GM10248 (cell line): ENCODE measurements at places on chromosomes 2 and 18.

DNA sequence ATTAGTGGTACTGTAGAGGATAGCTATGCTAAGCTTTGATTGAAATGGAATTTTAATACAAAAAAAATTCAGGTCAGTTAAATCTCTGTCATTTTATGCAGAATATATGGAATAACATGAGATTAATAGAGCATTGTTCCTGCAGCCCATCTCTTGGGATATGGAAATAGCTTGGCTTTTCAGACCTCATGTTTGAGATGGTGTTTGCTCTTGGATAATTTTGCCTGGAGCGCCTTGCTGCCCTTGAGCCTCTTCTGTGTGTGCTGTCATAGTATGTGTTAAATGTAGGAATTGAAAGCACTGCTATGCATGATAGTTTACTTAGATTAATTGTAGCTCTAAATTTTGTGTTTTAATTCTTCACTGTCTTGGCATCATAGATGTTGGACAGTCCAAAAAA lies 27.7 kb downstream of the GALNT1 start:
- DNase-seq, result no peak

GRCh38 chr18:58756596-58757240 lies 85.5 kb downstream of the MALT1 start:
- no peak for DNase-seq

GRCh38 chr18:67553437-67553836 lies 36.9 kb upstream of the DSEL start:
- DNase-seq, result no peak

- DNase-seq, result no peak
Observed at GRCh38 chr2:239940861-239941570, 84.1 kb downstream of the NDUFA10 start.

DNA sequence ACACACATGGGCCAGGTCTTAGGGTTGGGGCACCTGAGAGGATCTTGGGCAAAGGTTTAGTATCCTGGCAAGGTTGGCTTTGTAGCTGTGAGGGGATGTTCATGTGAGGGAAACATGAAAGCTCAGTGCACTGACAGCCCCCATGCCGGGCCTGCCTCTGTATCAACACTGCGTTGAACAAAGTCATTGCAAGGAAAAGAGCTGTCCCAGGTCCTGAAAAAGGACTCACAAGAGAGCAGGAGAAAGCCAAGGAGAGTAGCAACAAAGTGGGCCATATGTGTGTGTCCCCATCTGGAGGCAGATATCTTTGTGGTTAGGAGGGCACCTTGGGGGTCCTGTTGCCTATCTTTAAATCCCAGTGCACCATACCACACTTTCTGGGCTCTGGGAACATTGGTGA lies 237.8 kb upstream of the THSD7B start:
- DNase-seq, result no peak

DNA sequence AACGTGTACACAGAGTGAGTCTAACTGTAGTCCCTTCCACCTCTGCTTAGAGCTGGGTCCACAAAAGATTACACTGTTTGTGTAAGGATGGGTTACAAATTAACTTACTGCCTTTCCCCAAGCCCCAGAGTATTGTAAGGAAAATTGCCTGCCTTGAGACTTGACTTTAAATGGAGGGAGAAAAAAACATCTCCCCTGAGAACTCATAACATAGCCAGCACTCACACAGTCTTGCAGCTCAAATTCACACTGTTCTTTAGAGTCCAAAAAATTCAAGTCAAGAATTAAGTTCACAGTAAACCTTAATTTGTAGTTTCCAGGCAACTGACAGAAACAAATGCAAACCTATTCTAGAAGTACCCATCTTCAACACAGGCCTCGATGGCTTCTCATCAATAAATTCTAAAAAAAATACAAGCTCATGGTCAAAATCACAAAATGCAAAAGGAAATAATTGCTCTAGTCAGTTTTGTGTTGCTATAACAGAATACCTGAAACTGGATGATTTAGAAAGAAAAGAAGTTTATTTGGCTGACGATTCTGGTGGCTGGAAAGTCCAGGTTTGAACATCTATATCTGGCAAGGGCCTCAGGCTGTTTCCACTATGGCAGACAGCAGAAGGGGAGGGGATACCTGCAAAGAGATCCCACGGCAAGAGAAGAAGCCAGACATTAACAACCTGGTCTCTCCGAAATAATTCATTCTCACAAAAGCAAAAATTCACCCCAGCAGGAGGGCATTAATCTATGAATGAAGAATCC lies 34.6 kb upstream of the TMEM17 start:
- DNase-seq, result no peak

DNA sequence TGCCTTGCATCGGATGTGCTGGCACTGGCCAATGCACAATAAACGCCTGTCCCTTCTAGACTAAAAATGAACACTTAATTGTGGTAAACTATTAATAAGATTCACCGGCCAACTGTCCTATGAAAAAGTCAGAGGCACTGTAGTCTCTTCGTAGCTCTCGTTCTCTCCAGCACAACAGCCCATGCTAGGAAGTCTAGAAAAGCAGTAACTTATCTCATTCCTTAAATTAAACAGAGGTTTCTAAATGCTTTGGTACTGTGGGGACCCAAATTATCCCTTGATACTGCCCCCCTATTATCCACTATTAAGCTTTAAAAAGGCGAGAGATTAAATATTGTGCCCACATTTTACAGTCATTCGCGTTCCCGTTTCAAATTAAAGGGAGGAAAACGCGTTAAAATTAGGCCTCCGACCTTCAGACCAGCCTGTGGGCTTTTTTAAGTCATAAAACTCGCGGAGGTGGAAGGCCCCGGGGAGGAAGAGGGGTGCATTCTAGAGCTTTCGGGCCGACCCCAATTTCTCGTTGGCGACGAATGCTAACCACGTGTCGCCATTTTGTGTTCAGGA lies 1.5 kb upstream of the PCBP1 start:
- DNase-seq, result no peak

DNA sequence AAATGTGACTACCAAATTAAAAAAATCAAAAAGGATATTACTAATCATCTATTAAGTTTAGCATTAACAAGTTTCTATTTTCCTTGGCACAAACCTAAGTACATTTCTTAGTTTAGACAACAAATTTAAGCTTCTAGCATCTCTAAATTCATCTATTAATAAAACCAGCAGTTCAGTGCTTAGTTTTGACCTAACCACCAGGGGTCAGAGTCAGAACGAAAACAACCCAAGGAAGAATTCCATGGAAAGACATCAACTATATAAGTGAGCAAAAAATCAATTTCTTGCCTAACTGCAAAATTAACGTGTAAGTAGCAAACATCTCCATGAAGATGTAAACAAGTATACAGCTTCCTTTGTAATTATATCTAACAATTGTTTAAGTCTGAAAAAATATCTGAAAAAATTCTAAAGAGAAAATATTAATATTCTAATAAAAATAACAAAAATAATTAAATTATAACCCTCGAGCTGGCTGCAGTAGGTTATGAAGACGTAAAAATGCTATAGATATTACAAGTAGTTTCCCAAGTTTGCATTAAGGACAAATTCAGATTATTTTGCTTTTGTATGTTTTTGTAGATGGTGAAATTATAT lies 83.7 kb downstream of the CERKL start:
- DNase-seq, result no peak

GRCh38 chr2:23394700-23395099 lies 9.7 kb downstream of the KLHL29 start:
- DNase-seq, result no peak

DNA sequence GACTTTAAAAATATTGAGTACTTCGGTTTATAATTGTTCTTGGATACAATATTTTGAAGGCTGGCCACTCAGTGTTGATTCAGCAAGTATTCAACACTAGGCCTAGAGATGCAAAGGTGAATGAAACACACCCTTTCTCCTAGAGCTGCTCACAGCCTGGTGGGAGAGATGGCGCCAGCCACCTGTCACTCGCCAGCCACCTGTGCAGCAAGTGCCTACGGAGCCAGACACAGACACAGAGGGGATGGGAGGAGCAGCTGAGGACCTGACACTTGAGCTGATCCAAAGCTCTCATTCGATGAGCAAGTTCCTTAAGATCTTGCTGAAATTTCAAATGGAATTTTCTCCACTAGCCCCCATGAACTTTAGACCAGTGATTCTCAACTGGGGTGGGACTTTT lies 151.1 kb upstream of the RIOK3 start:
- DNase-seq, result no peak

DNA sequence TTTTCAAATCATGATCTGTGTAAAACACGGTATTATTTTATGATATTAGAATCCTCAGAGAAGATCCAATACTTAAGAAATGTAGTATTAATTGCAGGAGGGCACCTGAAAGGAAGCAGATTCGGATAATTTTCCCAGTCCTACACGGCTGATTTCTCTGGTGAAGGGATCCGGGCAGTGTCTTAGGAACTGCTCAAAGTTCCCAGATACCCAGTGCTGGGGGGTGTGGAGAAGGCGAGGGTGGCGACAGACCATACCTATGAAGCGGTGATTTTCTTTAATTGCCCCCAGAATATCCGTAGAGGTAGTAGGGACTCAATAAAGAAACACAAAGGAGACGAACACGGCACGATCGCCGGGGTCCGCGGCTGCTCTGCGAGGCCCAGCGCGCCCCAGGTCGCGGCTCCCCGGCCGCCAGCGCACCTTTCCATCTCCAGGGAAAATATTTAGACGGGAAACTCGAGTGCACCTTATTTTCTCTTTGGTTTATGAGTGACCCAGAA lies 1.4 kb upstream of the SOX11 start:
- DNase-seq, result no peak

DNA sequence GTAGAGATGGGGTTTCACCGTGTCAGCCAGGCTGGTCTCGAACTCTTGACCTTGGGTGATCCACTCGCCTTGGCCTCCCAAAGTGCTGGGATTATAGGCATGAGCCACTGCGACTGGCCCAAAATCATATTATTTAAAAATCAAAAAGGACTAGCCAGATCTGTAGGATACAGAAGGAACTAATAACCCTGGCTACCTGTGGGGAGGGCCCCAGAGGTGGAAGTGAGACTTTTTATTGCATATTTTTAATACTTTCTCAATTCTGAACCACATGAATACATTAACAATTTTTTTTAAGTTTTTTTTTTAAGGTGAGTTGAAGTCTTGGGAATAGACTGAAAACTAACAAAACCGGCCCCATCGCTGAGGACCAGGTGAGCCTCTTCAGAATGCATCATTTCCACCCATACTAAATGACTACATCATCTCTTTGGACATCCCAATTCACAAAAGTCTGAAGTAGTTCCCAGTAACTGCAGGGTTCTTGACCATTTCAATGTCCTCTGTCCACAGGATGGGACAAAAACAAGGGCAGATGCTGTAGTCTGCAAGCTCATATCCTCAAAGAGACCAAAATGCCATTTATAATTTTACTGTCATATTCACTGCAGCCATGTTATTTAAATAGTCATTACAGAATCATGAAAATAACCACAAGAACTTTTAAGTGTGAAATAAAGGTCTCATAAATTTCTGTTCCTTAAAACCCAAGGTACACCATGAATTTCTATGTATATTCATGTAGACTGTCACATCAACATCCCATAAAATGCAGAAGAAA lies 21.4 kb downstream of the RPL31 start:
- no peak for DNase-seq

DNA sequence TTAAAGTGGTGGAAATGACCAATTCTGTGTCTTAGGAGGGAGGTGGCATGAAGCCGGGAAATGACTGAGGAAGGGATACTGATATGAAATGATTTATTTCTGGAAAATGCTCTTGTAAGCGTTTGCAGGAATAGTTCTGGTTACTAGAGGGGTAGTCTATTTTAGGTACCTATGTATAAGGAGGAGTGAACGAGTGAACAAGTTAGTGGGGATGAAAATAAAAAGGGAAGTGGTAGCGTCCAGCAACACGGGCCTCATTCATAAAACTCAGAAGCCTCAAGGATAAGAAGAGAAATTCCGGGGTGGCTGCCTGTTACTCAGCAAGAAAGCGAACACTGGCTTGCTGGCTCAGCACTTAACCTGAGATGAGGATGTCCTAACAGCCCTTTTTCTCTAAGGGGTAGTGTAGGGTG lies 303.3 kb downstream of the NCKAP5 start:
- DNase-seq, result no peak

GRCh38 chr2:200658278-200658864 lies 72.6 kb downstream of the AOX1 start:
- DNase-seq, result no peak

DNA sequence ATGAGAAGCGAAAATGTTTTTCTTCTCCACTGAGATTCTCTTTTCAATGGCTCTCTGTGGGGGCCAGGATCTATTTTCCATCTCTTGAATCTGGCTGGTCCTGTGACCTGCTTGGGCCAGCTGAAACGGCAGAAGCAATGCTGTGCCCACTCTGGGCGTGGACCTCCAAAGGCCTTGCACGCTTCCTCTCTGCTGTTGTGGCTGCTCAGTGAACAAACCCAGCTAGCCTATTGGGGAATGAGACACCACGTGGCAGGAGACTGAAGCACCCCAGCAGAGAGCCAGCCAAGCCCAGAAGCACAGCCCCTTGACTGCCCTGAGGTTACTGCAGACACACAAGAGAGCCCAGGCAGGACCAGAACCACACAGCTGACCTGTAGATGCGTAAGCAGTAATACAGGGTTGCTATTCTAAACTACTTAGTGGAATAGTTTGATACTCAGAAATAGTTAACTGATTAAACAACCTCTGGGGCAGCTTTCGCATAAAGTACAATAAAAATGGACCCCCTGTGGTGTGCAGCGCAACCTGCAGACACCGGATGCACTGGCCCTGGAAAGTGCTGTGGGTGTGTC lies 221.7 kb upstream of the SH3BP4 start:
- DNase-seq, result no peak

GRCh38 chr2:238967031-238967977 lies 119.4 kb downstream of the TWIST2 start:
- DNase-seq, result no peak

- no peak for DNase-seq
Observed at GRCh38 chr2:43100362-43100882, 126.0 kb downstream of the ZFP36L2 start.

GRCh38 chr2:138658187-138658894 lies 121.8 kb downstream of the NXPH2 start:
- DNase-seq, result no peak

DNA sequence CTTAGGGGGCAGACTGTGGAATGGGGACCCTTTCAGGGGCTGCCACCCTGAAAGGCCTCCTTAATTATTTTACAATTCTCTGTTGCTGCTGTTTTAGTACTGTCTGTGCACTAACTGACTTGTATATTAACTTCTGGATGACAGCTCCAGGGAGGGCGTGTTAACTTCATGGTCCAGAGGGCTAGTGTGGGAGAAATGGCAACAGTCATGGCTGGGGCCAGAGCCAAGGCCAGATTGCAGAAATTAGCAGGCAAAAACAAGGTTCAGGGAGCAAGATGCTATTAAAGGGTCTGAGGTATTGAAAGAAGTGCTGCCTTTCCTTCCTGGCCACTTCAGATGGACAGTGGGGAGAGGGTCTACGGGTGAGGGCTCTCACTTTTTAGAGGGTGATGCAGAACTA lies 9.1 kb downstream of the WIPF1 start:
- DNase-seq, result no peak

GRCh38 chr18:10453806-10454680 lies at the start of gene APCDD1:
TSS of gene APCDD1 (plus strand) at chr18:10454635. CDS start at chr18:10454982, 347 bp downstream.
- DNase-seq, result peak; percentile 35
